SW480 (cell line): ENCODE measurements at places on chromosomes 5 and 9.

DNA sequence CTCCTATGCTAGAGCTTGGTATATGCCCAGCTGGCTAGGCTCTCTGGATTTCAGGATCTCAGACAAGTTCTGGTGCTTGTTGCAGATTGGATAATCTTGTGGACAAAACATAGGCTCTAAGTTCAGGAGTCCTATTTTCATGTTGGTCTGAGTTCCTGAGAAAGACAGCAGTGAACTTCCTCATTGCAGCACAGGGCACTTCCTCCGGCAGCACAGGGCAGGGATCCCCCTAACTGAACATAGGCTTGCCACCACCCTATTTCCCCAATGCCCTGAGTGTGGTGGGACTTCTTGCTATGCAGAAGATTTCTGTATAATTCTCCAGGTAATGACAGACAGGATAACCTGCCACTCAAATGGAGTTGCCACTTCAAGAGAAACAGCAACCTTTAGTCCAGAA, 220.1 kb downstream of the PIK3R1 start:
- DNase-seq, result no peak

DNA sequence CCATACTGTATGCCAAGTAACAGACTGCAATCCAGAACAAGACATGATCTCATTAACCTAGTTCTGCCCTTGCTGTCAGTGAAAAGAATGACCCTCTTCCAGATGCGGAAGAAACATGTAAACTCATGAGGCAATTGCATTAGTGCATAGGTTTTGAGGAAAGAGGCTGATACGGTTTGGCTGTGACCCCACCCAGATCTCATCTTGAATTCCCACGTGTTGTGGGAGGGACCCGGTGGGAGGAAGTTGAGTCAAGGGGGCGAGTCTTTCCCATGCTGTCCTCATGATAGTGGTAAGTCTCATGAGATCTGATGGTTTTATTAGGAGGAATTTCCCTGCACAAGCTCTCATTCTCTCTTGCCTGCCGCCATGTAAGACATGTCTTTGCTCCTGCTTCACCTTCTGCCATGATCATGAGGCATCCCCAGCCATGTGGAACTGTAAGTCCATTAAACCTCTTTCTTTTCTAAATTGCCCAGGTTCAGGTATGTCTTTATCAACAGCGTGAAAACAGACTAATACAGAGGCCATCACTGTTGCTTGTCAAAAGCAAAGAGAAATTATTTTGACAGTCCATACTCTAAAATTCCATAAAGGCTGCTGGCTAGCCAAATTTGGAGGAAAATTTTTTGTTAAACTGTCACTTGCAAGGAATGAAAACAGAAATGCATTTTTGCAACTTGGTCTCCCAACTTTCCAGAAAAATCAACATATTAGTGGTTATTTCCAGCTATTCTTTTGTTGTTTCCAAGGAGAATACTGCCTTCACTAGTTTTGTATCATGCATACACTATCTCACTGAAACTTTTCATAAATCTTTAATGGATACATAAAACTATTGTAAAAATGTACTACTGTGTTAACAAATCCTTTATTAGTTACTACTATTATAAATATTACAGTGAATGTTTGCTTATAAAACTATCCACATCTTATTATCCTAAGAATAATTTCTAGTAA, 3.2 kb upstream of the ARL15 start:
- no peak for DNase-seq

GRCh38 chr9:89541798-89542197, 43.9 kb upstream of the SEMA4D start:
- DNase-seq, result no peak

GRCh38 chr9:114611516-114612271, 603 bp downstream of the TMEM268 start:
- peak; percentile 54 for DNase-seq

DNA sequence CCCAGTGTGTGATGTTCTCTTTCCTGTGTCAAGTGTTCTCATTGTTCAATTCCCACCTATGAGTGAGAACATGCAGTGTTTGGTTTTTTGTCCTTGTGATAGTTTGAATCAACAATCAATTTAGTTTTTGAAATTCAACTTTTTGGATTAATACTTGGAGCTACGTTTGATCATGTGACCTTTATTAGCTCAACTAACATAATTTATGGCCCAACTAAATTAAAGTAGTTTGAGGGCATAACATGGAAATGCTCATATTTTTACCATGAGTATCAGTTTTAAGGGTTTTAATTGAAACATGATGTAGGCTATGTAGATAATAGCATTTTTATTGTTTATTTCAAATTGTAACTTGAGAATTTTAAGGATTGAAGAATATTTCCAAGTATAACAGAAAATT, 168.0 kb downstream of the CCDC171 start:
- no peak for DNase-seq

DNA sequence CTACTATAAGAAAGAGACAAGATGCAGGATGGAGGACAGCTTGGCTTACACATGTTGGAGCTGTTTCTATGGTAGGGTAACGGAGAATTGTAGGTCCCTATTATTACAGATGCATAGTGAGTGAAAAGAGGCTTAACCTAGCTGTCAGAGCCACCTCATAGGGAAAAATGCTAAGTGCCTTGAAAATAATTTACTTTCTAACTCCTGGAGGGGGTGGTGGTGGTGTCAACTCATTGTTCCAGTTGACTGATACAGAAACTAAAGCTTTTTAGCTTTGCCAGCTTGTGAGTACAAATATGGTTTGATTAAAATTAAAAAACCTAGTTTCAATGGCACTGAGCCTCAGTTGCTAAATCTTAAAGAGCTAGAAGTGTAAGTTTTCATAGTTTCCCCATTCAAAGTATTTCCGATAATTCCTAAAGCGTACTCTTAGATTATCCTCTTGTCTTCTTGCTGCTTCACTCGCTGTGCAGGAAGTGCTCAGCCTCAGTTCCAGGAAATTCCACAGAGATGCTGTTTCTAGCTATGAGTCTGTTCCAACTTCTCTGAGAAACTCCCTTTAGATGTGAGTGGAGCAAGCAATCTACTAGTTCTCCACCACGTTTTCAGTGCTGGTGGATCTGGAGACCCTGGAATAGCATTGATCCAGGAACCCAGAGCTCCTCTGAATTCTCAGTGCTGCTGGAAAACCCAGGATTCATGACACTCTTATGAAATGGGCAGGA, 265.2 kb downstream of the DMAC1 start:
- no peak for DNase-seq

DNA sequence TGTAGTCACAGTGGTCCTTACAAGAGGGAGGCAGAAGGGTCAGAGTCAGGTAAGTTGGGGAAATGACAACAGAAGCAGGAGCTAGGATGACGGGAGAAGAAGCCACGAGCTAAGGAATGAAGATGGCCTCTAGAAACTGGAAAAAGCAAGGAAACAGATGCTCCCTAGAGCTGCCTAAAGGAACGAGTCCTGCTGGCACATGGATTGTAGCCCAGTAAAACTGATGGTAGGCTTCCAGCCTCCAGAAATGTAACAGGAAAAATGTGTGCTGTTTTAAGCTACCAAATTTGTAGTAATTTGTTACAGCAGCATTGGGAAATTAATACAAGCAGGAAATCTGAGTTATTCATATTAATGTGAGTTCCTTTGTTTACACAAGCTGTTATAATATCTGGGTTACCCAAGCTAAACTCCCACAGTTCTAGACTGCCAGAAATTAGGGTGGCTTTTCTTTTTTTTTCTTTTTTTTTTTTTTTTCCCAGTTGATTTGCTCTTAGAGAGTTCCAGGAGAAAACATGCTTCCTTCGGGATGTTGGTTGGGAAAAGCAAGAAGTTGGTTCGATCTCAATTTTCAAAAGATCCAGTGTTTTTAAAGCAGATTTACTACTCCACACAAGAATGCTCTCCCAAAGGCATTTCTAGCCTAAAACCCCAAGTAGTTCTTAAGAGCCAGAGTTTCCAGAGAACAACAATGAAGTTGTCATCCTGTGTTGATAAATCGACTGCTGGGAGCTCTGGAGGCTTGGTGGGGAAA, 400.0 kb upstream of the SLC24A2 start:
- DNase-seq, result no peak

DNA sequence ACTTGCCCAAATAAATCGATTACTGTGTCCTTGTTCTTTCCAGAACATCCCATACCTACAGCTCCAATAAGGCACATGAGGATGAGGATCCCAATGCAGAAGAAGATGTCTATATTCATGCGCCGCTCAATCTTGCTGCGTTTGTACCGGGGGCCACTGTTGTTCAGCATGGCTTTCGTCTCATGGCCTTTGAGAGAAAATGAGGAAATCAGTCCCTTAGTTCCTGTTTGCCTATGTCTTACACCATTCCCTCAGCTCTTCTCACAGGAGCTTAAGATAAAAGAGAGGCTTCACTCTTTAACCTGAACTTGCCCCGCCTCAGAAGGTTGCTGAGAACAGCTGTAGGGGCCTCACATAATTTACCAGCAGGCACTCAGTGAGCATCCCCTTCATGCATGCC, 211.6 kb downstream of the ATP10B start:
- no peak for DNase-seq

GRCh38 chr5:68845131-68845530, 248.7 kb upstream of the SLC30A5 start:
- no peak for DNase-seq

GRCh38 chr9:133473743-133474142, 5.2 kb downstream of the SLC2A6 start:
- DNase-seq, result no peak

DNA sequence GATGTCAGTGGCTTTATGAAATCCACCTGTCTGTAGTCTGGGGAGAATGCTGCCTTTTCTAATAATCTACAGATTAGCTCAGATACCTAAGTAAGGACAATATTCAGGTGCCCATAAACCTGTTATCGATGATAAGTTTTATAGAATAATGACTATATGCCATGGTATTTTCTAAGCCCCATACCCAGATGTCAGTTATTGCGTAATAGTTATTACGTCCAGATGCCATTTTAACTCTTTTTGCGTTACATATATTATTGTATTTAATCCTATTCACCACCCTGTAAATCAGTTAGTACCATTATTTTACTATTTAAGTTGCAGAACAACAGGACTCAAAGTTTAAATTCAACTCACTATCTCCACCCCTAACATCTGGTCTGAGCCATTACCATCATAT, 1343.9 kb upstream of the ACO1 start:
- DNase-seq, result no peak

GRCh38 chr5:40233268-40233667, 446.4 kb upstream of the PTGER4 start:
- no peak for DNase-seq

GRCh38 chr9:110977259-110977709, 61.0 kb downstream of the LPAR1 start:
- DNase-seq, result peak; percentile 10

GRCh38 chr5:81241001-81241400, 7.9 kb downstream of the CKMT2 start:
- DNase-seq, result no peak

- DNase-seq, result no peak
These were observed 1466.7 kb upstream of the CDH9 start for GRCh38 chr5:28505121-28505520.

DNA sequence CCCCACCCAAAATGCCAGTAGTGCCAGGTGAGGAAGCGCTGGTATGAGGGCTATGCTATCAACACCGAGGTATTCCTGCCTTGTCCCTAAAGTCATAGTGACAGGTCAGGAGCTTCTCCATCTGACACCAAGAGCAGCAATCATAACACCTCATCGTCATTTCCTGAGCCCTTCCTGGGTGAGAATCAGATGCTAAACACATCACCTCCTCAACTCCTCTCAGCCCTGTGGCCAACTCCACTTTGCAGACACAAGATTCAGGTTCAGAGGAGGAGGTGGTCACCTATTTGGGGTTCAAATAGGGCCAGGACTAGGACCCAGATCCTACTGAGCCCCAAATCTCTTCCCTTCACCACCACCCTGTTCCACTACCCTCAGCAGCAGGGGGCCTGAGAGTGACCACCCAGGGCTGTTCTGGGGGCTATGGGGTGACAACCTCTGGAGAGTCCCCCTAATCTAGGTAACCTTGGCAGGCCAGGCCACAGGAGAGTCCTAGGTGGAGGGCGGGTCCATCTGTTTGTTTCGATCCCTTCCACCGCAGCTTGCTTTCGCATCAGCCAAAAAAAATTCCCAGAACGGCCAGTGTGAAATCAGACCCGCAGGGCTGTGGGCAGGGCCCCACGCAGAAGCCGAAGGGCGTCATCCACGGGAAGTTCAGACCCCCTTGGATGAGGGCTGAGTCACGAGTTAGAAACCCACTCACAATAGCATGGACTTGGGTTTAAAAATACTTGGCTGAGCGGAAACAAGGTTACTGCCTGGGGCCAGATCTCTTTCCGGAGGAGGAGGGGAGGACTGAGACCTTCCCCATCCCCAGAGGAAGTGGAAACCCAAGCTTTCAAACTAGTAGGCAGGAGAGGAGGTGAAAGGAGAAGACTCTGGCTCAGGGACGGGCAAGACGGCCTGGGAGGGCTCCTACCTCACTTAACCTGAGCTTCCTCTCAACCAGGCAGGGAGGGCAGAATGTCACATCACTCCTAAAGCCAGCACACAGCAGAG, 8.7 kb downstream of the STK10 start:
- no peak for DNase-seq

DNA sequence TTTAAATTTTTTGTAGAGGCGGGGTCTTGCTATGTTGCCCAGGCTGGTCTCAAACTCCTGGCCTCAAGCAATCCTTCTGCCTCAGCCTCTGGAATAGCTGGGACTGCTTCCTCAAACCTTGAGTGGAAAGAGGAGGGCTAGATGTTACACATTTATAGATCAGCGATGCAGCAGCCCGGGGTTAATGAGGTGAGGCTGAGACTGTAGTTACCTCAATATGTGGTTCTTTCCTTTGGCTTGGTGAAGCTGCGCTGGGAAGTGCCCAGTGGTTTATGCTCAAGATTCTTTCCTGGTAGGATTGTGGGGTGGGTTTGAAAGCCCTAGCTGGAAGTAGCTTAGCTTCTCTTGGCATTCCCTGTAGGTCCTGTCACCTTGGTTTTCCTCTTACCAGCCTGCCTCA, 22.5 kb downstream of the ZNF618 start:
- DNase-seq, result no peak

GRCh38 chr5:173056783-173057061, 570 bp downstream of the CREBRF start:
- no peak for DNase-seq

- DNase-seq, result no peak
These were observed 6.0 kb upstream of the GPR21 start for GRCh38 chr9:123027517-123027916.

GRCh38 chr9:120859361-120859760, 16.6 kb upstream of the PSMD5 start:
- DNase-seq, result no peak

GRCh38 chr9:123327697-123328100, 28.3 kb upstream of the CRB2 start:
- DNase-seq, result no peak

GRCh38 chr9:127451858-127452656, 747 bp downstream of the LRSAM1 start:
- DNase-seq, result peak; percentile 61

GRCh38 chr5:113062869-113063508, 86.4 kb downstream of the DCP2 start:
- DNase-seq, result no peak
